Testis (tissue), 5 donors: ENCODE measurements at places on chromosomes 13 and 19. TPM values are rescaled to one million over a fixed set of nuclear protein-coding genes. Genes with fewer than 3 reads are reported as not detected.

DNA sequence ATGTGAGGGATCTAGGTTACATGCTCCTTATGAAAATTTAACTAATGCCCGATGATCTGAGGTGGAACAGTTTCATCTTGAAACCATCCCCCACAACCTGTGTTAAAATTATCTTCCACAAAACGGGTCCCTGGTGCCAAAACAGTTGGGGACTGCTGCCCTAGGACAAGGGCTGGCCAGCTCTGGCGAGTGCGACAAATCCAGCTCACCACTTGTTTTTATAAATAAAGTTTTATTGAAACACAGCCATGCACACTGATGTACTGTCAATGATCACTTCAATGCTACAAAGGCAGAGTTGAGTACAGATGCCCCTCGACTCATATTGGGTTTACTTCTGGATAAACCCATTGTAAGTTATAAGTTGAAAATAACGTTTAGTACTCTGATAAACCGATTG lies 235.3 kb downstream of the ATP8A2 start:
- H3K27ac ChIP-seq, result no peak overlapping the region
- no peak for DNase-seq
- H3K36me3 ChIP-seq, result no peaks in the 10 kb centered on the region
- H3K27me3 ChIP-seq, result no peaks in the 10 kb centered on the region
- no peaks in the 10 kb centered on the region for H3K4me1 ChIP-seq

- H3K4me3 ChIP-seq, result no peak within 1 kb of the TSS
- DNase-seq, result no peak
- H3K4me1 ChIP-seq, result peaks cover 3% of the 10 kb centered on the region
- H3K27ac ChIP-seq, result no peak within 1 kb of the TSS
- H3K36me3 ChIP-seq, result no peaks in the 10 kb centered on the region
- H3K27me3 ChIP-seq, result no peaks in the 10 kb centered on the region
These were observed at the start of gene NCCRP1 for GRCh38 chr19:39196860-39197562. Gene NCCRP1, plus strand, starts transcription at chr19:39196964. Its CDS starts 19 bp downstream, at chr19:39196983.

DNA sequence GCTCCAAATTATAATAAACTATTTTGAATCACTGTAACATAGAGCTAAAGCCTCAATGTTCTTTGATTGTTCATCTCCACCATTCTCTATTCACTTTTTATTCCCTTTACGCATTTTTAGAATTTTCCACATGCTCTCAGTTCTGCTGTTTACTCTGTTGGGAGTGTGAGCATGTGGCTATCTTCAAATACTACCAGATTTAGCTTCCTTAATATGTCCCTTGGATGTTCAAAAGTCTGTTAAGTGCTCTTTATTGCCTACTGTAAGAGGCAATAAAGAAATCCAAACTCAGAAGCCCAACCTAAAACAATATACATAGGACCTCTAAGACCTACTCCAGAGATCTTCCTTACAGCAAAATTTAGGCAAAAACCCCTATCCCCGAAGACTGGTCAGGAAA lies 34.5 kb downstream of the MTMR6 start:
- no peak overlapping the region for H3K4me3 ChIP-seq
- DNase-seq, result no peak
- no peaks in the 10 kb centered on the region for H3K27me3 ChIP-seq
- no peaks in the 10 kb centered on the region for H3K36me3 ChIP-seq
- no peak overlapping the region for H3K27ac ChIP-seq

DNA sequence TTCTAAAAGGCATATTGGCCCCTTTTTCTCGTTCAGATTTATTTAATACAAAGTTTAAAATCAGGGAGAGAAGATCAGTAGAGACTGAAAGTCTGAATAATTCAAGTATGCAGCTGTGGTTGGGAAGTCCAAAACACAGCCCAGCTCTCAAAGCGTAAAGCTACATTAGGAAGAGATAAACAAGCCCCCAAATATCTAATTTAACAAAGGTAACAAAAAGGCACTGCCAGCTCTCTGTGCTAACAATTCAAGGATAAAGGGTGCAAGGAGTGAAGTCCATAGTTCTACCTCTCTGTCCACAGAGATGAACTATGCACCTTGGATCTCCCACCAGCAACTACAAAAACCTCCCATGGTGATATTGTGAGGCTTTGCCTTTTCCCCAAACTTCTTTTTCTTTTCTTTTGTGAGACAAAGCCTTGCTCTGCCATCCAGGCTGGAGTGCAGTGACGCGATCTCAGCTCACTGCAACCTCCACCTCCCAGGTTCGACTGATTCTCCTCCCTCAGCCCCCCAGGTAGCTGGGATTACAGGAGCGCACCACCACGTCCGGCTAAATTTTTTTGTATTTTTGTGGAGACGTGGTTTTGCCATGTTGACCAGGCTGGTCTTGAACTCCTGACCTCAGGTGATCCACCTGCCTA lies 104.4 kb downstream of the LHFPL6 start:
- H3K36me3 ChIP-seq, result no peaks in the 10 kb centered on the region
- H3K27ac ChIP-seq, result no peak overlapping the region
- no peak for DNase-seq

DNA sequence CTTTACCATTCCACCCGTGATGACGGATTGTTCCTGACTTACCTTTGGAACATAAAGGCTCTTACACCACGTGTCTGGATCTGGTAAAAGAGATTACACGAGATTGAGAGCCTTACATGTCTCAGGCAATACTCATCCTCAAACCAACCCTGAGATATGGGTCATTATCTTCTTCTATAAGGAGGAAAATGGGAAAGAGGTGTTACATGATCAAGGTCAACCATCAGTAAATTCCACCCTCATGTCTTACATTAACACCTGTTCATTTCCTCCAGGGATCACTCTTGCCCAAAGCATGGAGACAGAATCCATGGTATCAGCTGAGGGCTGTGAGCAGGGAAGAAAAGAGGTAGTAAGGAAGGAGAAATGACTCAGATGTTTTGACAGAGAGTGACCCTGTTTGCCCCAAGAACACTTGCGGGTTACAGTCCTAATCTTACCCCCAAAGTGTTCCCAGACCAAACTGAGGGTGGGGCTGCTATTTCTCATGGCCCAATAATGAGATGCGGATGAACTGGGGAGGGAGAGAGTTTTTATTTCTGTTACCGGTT lies 19.6 kb downstream of the LILRB4 start:
- no peak overlapping the region for H3K27ac ChIP-seq
- no peak for DNase-seq
- no peak overlapping the region for H3K4me3 ChIP-seq
- no peaks in the 10 kb centered on the region for H3K36me3 ChIP-seq
- no peaks in the 10 kb centered on the region for H3K27me3 ChIP-seq

ZNF560 gene
- total RNA-seq, result 15.4 TPM

ZNF221 gene
- total RNA-seq, result 9.1 TPM

HRC gene
- total RNA-seq, result 5.4 TPM

FTL gene
- total RNA-seq, result 746 TPM

NLRP9 gene
- total RNA-seq, result 0.39 TPM
